ENCODE measurements at places on chromosomes 1 and 21.

DNA sequence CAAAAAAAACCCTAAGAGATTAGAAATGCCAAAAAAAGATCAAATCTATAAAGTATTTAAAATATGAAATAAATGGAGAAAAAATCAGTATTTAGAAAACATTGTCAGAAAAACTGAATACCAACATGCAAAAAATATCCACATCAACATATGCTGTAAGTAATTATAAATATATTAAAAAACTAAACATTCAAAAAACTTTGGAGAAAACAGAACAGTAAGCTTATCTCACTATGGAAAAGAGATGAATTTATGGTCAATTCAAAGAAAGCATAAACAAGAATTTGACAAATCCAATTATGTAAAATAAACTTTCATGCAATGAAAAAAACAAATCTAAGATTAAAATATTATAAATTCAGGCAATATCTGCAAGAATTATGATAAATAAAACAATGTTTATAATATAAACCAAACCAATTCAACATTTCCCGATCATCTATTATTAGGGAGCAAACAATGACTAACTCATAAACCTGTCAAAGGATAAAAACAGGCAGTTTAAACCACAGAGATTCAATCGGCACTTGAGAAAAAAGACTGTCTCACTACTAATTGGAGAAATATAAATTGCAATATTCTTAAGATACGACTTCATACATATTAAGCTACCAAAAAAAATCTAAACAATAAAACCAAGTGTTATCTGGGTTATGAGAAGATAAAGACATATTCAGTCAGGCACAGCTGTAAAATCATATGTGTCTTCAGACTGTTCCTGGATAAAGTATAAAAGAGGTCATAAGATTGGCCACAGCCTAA is 21.8 kb downstream of the EYA3 start:
- no peak for DNase-seq

- DNase-seq, result no peak
Observed at GRCh38 chr1:205446828-205447227, 9.0 kb downstream of the BLACAT1 start.

GRCh38 chr21:15121655-15122120 is 56.9 kb upstream of the NRIP1 start:
- DNase-seq, result no peak

- no peak for DNase-seq
Observed at GRCh38 chr1:225754940-225755641, 22.5 kb upstream of the SRP9 start.

DNA sequence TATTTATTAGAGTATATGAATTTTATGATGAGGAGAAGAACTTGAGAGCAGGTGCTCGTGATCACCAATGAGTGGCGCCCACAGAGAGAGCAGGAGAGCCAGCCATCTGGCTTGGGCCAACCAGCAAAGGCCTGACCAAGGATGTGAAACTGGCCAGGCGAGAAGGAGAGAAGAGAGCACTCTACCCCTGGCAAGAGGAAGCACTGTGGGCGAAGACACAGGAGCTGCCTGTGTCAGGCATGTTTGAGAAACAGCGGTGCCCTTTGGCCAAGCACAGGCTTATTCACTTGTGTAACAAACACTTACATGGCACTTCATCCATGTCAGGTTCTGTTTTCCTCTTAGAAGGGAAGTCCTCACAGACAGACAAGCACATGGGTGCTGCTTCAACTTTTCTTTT is 4.2 kb upstream of the SIPA1L2 start:
- no peak for DNase-seq

DNA sequence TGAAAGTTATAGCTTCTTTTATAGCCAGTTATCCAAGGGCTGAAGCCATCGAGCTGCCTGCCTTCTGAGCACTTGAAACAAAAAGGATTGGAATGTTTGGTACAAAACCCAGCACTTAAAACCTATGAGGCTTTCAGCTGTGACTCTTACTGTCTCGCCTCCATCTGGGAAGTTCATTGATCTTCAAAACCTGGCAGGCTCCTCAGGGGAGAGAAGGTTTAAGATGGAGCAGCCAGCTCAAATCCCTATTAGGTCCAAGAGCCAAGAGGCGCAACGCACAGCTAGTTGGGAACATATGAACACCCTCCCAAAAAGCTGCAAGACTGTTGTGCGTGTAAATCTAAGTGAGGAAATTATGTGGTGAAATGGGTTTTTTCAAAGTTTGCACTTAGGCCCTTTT is 33.4 kb downstream of the BACE2 start:
- no peak for DNase-seq

DNA sequence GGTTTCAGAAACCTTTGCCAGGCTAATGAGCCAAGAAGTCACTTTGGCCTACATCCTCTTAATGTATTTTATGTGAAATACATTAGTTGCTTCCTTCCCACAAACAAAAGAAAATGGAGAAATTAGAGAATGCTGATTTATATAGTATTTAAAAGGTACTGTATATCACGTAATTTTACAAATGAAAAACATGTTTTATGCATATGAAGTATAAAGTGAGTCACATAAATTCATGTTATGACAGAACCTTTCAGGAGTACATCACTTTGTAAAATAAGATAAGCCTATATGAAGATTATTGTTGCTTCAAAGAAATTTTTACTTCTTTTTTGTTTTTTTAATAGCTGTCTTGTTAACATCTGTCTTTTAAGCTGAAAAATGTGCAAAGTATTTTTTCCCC is 4.6 kb downstream of the DR1 start:
- no peak for DNase-seq

DNA sequence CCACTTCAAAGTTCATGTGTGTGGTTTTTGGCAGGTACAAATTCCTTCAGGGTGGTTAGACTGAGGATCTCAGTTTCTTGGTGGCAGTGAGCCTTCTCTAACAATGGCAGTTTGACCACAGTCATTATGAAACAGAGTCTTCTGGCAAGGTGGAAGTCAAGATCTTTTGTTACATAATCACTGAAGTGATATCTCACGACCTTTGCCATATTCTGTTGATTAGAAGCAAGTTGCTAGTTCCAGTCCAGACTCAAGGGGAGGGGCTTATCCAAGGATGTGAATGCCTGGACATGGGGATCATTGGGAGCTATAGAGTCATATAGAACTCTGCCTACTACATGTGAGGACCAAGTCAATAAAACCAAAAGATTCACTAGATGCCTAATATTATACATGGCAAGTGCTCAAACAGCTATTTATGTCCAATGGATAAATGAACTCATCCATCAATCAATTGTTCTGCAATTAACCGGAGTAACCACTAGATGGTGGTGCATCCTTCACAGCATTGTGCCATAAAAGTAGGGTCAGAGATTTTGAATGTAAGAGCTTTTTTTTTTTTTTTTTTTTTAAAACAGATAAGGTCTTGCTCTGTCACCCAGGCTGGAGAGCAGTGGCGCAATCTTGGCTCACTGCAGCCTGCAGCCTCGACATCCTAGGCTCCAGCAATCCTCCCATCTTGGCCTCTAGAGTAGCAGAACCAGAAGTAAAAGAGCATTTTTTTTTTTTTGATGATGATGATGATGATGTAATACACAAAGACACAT is 131.9 kb downstream of the CRB1 start:
- DNase-seq, result peak; percentile 65

DNA sequence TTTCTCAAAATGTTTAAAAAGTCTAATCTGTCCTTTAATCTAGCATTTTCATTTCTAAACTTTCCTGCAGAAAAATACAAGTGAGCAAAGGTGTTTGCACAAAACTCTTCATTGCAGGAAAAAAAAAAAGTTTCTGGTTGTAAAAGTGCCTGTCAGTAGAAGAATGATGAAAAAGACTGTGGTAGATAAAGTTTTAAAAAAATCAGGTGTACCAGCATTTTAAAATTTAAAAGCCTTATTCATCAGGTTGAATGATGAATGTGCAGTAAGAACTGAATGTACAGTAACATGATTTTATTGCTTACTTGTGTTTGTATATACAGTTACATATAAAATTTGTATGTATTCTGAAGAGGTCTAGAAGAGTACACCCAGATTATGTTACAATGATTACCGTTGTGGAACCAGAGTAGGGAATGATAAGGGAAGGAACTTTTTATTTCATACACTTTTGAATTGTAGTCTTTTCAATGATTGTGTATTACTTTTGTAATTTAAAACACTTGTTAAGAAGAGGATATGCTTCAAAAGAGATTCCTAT is 54.0 kb downstream of the FNBP1L start:
- no peak for DNase-seq

- no peak for DNase-seq
Observed at GRCh38 chr1:70542030-70542429, 131.0 kb downstream of the CTH start.

Measured in CD4-positive, alpha-beta T cell treated with Interleukin-17A for 1 hour (primary cell).